ENCODE measurements at places on chromosomes 1 and 21.

- peak; percentile 47 for DNase-seq
These were observed 80.0 kb downstream of the NDUFS5 start for GRCh38 chr1:39105841-39106765.

DNA sequence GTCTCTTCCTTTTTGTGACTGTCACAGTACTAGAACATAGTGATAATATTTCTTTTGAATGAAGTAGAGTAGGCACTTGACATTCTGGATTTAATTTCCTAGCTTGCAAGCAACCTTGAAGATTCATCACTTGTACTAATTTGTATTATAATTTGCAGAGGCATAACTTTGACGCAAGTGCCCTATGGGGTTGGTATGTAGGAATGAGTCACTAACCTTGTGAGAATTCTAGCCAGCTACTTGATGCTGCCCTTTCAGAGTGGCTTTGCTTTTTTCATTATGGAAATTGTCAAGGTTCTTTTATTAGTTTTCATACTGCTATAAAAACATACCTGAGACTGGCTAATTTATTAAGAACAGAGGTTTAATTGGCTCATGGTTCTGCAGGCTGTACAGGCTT is 13.7 kb upstream of the DPH5 start:
- peak; percentile 16 for DNase-seq

- DNase-seq, result peak; percentile 59
These were observed 7.7 kb downstream of the EPHX1 start for GRCh38 chr1:225817611-225818061.

DNA sequence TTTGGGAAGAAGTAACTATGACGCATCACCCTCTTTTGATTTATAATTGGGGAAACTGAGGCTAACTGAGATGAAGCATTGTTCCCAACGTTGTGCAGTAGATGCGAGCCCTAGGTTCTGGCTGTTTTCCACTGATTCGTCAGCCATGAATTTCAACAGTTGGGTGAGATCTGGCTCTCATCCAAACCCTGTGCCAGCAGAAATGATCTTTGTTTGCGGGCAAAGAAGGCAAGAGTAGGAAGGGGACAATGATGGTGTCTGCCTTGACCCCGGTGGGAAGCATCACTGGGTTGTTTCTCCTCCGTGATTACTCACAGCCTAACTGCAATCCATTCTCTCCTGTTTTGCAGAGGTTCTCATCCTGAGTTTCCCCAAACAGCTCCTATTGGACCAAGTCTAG is 142.3 kb downstream of the MIS18A start:
- no peak for DNase-seq

GRCh38 chr1:48688102-48688760 is 88.5 kb downstream of the BEND5 start:
- no peak for DNase-seq

- DNase-seq, result no peak
These were observed 281.6 kb downstream of the PLA2G4A start for GRCh38 chr1:187110351-187110750.

- DNase-seq, result no peak
These were observed 8.9 kb downstream of the SLC66A1 start for GRCh38 chr1:19321071-19321470.

DNA sequence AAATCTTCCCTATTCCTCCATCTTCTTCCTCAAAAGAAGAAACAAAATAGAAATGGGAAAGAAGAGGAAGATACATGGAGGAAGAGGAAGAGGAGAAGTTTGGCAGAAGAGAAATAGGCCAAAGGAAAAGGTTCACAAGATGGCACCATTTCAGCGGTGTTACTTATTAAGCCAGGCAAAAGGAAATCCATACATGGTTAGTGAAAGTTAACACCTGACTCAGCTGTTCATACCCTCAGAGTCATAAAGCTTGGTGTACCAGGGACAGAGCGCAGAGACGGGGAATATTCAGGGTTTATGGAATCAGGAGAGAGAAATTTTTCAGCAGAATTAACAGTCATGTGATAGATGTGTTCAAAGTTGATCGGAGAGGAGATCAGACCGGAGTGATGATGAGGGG is 70.6 kb downstream of the COQ8A start:
- no peak for DNase-seq

DNA sequence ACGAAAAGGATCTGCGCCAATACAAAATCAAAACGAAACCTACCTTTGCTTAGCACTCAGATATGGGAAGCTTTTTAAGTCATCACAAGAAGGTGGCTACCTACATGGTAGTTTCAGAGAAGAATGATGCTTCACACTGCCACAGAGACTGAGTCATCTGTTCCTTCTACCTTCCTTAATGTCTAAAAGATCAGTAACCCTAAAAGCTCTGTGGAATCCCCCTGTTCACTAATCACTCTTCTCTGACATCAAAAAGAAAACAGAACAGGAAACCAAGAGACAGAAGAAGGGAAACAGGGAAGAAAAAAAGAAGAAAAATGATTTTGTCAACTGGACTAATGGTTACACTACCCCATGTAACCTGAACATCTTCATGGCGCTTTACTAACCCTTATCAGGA is 177.2 kb downstream of the SMYD3 start:
- DNase-seq, result no peak

DNA sequence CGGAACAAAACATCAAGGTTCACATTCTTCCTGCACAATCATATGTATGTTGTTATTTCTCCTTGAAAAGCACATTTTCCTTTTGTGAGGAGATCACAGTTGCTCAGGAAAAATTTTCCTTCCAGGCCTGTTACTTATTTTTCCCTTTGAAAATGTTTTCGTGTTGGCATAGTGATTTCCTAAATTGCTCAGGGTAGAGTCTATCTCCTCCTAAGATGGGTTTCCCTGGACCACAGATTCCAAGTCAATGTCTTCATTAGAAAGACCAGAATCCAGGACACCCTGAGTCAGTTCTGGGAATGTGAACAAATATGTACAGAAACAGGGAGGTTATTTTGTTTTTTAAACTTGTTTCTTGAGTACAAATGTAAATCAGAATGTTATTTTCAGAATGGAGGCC is 94.3 kb upstream of the C1orf105 start:
- no peak for DNase-seq

- DNase-seq, result peak; percentile 80
These were observed 288.8 kb downstream of the DPYD start for GRCh38 chr1:97632075-97632474.

DNA sequence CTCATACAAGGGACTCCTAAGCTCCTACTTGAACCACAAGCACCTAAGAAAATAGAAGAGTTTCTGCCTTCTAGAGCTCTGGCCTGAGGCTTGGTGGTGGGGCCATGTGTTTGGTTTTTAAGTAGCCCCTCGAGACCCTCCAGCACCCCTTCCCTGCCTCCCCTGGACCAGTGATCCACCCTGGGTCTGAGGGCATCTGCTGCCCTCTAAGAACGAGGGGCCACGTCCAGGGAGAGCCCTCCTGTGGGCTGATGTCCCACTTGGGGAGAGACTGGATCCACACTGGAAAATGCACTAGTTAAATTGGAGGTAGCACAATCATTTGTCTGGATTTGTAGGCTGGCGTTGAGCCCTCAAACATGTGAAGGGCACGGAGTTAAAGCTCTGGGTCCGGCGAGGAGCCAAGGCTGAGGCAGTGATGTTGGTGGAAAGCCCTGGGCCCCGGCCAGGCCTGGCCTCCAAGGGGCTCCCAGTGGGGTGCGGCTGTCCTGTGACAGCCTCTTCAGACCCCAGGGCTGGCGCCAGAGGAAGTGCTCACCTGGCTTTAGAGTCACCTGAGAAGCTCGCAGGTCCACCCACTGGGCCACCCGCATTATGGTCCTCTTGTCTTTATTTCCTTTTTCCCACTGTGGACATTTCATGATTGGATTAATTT is 65.2 kb downstream of the SLC37A1 start:
- no peak for DNase-seq

- DNase-seq, result no peak
These were observed 14.4 kb upstream of the AKR1A1 start for GRCh38 chr1:45535988-45536766.

DNA sequence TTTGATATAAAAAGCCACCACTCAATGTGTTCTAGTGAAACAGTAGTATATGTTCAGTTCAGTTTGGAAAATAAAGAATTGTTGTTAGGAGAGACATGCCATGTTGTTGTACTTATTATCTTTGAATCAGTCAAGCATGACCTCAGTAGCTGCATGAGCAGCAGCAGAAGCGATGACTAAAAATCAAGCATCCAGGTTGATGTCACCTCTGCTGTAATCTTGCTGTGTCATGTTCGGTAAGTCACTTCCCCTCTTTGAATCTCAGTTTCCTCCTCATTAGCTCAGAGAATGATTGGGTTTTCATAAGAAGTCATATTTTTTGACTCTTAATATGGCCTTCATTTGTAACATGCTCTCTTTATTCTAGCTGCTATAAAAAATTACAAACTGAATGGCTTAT is 428.4 kb upstream of the B3GALT2 start:
- DNase-seq, result no peak

DNA sequence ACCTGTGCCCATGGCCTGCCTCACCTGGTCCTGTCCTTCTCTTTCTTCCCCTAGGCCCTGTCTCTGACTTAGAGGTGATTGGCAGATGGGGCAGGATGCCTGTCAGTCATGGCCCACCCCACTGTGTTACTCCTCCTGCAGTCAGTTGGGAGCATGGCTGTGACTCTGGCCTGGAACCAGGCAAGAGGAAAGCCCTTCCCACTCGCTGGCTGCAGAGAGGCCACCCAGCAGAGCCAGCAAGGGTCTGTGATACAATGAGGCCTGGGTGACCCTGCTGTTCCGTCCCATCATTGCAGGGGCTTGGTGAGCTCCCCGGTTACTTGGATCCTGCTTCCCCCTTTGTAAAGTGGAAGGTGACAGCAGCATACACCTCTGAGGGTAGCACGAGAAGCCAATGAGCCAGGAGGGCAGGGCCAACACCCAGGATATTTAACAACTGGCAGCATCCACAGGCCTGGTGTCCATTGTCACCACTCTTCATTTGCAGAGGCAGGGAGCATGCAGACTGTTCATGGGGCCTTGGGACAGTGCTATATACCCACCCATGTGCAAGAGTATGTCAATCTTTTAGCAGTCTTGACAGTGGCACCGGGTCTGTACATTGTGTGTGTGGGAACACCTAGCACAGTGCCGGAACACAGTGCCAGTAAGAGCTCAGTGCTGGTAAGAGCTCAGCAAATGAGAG is 191.0 kb upstream of the C1orf174 start:
- DNase-seq, result no peak

DNA sequence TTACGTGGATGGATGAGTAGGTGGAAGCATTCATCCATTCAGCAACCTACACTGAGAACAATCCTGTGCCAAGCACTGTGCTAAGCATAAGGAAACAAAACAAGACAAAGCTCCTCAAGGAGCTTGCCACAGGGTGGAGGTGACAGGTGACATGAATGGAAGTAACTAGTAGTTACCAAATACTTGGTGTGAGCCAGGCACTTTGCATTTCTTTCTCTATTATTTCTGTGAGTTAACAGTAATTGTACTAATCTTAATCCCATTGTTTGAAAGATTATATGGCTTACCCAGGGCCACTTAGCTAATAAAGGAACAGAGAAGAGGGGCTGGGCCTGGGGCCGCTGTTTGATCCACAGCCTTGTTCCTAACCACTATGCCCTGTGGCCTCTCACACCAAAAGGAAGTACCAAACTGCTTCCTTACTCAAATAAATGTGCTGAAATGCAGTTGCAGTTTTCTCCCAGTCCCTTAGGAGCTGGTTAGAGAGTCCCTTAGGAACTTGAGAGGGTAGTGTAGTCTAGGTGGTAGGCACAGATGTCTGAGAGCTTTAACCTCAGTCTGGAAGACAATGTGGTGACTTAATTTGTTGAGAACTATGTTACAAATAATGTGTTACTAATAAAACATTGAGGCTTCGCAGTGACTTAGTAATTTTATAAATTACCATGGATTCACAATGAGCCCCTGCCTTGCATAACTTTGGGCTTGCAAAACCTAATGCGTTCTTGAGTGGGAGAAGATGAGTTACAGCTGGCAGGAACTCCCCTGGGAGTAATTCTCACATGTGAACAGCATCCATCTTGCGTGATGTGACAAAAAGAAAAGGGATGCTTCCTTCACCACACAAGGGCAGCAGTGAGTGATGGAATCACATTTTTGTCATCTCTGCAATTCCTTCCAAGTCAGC is 69.8 kb downstream of the MPZL1 start:
- DNase-seq, result no peak

GRCh38 chr21:40507978-40508377 is 339.0 kb downstream of the DSCAM start:
- no peak for DNase-seq

DNA sequence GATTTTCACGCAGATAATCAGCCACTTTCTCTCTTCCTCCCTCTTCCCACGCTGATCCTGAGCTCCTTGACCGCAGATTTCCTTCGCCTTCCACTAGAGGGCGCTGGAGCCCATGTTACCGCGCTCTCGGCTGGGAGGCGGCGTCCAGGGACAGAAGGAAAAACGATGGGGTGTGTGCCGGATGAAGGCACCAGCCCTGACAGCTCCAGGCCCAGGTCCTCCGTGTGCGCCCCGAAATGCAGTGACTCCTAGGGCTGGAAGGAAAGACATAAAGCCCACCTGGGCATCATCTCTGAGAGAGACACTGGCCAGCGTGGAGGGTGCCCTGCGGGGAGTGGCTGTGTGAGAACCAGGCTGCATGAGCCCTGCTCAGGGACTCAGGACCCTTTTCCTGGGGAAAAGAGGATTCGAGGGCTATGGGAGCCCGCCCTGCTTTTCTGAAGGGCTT is 44.9 kb upstream of the CYP2J2 start:
- DNase-seq, result peak; percentile 48
